ENCODE measurements at places on chromosomes 11 and 22.
A peak's percentile ranks its signal among the peaks of the same experiment; 100 is the strongest.

- DNase-seq = no peak
Measured at GRCh38 chr11:125583496-125583895, 9.2 kb upstream of the STT3A start.

DNA sequence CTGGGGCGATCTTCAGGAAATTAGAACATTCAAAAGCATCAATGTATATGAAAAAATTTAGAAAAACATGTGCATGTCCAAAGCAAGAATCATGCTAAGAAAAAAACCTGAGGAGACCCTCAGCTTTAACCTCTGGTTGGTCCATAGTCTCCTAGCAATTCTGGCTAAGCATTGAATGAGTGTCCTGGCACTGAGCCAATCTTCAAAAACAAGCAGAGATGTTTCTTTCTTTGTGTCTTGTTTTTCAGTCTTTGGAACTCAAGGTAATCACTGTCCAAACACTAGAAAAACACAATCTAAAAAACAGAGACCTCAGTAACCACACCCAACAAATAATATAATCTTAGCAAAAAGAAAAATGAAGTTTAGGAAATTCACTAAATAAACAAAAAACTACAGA is 205.4 kb upstream of the CARD18 start:
- no peak for DNase-seq

GRCh38 chr11:83918476-83918875 is 632.3 kb upstream of the CCDC90B start:
- no peak for DNase-seq

GRCh38 chr11:118016104-118016503 is 29.9 kb downstream of the IL10RA start:
- DNase-seq = no peak

DNA sequence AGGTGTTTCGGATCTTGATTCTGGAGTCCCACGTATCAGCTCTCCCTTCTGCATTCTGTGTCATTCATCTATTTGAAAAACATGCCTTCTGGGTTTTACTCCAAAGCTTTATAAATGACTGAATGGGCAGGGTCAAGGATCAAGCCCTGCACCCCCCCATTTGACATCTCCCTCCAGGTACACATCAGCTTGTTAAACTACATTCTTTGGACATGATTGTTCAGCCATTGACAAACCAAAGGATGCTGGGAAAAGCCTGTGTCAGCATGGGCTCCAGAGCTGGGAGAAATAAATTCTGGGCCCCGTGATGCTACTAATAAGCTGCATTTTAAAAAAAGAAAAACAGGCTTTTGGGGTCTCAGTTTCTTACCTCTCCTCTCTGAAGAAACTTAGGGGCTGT is 103.7 kb downstream of the DSCAML1 start:
- DNase-seq = no peak

DNA sequence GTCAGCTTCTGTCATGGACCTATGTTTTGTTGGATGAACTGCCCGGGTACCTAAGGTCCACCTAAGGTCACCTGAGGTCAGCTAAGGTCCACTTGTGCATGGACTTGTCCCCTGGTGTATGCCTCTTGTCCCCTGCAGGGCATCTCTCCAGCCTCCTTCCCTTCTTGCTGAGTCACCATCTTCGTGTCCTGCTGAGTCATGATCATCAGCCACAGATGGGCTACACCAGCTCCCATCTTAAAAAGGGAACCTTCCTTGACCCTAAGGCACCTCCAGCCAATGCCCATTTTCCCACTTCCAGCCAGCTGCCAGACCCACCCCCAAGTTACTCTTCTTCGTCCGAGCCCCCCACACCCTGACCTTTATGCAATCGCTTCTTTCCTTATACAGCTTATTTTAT is 544.9 kb downstream of the TBC1D22A start:
- no peak for DNase-seq

- no peak for DNase-seq
Measured at GRCh38 chr11:41334007-41334933, 125.2 kb downstream of the LRRC4C start.

DNA sequence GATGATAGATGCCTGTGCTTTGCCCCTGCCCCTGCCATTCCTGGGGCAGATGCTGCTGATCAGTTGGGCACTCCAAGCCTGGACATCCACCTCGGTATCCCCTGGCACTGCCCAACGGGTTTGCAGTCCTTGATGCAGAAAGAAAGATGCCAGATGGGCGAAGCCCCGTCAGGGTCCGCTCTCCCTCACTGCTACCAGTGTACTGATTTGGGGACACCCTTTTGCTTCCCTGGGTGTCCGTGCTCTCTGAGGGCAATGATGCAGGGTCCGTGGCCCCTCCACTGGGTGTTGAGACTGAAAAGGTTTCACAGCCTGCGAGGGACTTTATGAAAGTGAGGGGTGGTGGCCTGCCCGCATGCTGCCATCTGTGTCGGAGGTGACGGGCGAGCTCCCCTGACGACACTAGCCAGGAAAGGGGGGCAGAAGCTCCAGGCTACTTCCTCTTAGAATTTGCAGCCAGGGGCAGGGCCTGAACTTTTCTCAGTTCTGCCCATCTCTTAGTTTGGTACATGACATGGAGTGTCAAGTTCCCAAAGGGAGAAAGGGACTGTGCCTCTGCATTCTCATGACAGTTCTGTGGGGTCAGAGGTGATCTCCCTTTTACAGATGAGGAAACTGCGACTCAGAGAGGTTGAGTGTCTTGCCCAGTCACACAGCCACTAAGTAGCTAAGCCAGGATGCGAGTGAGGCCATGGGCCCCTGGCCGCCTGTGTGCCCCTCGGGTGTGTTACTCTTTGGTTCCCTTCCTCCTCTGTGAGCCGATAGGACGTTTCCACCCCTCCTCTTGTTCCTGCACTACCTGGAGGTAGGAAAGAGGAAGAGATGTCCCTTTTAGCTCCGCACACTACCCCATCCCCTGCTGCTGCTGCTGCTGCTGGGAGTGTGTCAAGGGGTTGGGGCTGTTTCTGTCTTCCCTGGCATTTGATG is 96.6 kb downstream of the BCR start:
- no peak for DNase-seq

GRCh38 chr22:22953791-22954190 is 66.2 kb downstream of the IGLL5 start:
- no peak for DNase-seq

- DNase-seq = no peak
Measured at GRCh38 chr11:12287009-12287373, 90.4 kb upstream of the PARVA start.

GRCh38 chr11:134244593-134244992 is 8.6 kb downstream of the THYN1 start:
- DNase-seq = peak; percentile 10

DNA sequence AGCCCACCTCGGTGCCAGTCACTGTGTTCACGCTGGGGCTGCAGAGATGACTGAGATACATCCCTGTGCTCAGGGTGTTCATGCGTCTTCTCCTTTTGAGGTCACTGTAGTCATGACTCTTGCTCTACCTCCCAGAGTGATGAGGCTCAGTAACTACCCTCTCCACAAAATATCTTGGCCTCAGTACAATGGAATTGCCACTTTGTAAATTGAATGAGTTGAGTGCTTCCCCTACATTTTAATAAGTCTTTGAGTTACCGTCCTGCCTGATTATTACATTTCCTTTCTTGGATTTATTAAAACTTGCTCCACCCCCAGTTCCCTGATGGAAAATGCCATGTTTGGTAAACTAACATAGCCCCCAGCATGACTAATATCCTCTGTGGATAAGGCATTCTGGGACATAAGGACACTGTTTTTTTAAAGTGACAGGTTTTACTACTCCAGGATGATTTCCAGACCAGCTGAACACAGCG is 15.9 kb downstream of the PRSS23 start:
- DNase-seq = no peak

All from activated gamma-delta T cell treated with Interleukin-2 at 50 U/mL for 16 hours (primary cell).